NCI-H2081 (cell line): ENCODE measurements at places on chromosomes 2 and 18.

DNA sequence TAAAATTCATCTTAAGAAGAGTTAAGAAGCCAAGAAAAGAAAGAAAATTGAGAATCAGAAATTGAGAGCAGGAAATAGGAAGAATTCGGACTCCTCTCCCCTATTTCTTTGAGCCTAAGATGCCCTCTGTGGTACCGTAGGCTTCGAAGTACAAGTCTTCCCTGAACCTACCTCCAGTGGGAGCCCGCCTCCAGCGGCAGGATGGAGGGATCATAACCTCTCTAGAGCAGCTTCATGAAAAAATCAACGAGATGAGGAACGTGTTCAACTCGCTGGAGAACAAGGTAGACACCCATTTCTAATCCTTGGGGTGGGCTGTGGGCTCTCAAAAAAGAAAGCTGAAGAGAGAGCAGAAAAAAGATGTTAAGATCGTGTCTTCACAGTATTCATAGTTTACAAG, 36.3 kb downstream of the ARHGEF33 start:
- DNase-seq: no peak

DNA sequence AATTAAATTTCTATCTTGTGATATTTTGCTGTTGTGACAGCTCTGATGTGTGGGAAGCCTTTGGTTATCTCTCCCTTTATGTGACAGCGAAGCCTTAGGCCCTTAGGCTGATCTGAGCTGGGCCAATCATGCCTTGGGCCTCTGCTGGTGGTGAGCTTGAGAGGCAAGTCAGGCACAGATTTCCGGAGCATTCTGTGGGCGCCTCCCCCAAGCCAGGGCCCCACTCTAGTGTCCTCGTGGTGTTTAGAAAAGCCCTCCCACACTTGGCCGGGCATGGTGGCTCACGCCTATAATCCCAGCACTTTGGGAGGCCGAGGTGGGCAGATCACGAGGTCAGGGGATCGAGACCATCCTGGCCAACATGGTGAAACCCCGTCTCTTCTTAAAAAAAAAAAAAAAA, 239.8 kb downstream of the SH3RF3 start:
- no peak for DNase-seq

DNA sequence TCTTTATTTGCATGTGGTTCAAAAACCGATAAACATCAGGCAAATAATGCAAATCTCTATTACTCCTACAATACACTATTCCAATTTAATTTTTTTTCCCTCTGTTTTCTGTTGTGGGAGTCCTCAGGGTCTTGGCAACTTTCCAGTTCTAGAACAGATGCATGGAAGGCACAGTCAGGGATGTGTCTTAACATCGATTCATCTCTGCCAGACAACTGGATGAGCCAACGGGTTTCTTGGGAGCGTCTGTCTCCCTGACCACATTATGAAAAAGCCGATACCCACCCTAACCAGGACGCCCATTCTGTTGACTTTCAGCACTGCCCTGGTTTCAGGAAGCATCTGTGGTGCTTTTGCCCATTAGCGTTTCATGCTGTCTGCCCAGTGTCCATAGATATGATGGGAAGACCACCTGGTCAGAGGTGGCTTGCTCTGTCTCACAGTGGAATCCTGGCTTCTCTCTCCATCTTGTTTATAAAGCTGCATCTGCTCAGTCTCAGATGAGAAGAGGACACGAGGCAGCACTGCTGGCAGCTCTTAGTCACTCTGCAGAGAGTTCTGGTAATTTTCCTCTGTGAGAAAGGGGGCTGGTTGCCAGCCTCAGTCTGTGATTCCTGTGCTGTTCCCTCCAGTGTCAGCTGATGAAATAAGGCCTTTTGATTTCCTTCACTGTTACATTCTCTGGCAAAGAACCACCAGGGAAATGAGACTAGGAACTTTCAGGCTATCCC, 57.9 kb upstream of the KCNE4 start:
- DNase-seq: no peak

DNA sequence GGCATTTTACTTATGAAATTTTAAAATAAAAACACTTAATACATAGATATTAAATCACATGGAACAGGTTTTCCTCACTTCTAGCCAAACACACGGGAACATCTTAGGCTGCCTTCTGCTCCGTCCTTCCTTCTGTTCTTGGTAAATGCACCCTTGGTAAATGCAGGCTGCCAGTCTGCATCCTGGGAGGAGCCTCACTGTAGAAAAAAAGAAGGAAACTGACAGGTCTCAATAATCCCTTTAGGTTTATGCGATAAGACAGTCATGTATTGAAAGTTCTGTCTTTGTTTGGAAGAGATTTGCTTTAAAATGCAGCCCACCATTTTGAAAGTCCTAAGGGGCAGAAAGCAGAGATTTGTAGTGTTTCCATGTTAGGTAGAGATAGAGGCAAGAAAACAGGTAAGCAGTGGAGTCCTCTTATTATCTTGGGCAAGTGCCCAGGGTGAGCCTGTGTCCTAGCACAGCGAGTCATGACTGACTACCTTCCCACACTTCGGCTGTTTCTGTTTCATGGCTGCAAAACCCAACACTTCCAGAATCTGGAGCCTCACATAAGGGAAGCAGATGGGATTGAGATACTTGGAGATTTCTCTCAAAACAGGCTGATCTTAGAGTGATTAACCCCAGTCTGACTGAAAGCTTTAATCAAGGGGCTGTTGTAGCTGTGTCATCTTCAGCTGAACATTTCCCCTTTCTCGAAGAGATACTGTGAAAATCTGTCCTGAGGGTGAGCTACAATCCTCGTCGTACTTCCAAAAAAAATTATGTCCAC, 131.4 kb upstream of the MAP3K20 start:
- DNase-seq: no peak

DNA sequence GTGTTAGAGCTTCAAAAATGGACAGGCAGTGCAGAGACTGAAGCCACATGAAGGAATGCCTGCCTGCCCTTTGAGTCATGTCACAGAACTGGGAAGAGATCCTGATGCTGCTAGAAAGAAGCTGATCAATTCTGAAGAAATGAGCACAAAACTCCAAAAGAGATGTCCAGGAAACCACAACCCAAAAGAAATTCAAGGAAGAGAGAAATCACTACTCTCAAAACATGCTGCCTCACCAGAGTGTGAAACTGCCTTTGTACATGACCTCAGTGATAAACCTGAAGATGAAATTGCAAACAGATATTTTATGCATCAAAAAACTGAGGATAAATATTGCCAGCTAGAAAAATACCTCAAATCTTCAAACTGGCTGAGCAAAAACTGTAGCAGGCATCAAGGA, 20.5 kb downstream of the USP40 start:
- no peak for DNase-seq

DNA sequence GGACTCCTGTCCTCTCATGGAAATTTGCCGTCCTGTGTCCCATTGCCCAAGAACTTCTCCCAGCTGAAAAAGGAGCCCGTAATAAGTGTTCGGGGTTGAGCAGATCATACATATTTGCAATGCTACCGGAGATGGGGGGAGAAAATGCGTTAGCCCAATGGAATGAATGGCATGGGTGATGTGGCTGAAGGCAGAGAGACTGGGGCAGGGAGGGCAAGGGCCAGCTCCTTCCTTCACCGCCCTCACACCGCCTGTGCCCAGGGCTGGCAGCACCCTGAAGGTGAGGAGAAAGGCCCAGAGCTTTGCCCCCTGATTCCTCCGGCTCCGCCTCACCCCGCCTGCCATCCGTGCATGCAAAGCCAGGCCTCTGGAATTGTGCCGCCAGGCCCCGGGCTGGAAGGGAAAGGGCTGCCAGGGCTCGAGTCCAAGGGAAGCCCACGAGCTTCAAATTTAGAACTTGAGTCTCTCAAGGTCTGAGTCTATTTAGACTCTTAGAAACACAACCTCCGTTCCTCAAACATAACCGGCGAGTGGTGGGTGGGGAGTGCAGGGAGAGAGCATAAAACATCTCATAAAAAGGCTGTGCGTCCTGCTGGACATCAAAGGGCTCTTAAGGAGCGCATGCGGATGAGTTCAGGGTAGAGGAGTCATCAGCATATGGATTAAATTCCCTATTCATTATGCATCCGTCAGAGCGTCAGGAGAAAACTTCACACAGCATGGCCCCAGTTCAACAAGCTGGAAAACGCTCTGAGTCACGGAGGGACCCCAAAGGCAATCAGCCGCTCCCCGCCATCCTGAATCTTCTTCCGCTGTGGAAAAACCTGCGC, 121.7 kb upstream of the GLI2 start:
- no peak for DNase-seq

DNA sequence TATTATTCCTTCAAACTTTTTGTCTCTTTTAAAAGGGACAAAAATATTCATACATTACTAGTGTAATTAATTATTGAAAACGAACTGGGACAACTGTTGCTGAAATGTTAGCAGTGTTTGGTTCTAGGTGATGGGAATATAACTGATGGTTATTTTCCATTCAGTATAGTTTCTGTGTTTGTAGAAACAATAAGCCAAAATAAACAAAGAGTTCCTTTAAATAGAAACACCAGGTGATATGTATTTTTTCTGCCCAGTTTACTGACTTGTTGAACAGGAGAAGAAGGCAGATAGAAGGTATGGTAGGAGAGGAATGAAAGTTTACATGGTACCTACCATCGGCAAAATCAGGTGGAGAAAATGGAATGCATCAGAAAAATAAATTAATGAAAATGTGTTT, 74.2 kb downstream of the LYPD6B start:
- DNase-seq: peak; percentile 14

- DNase-seq: no peak
Observed at GRCh38 chr2:186884587-186884986, 35.6 kb upstream of the ZSWIM2 start.

DNA sequence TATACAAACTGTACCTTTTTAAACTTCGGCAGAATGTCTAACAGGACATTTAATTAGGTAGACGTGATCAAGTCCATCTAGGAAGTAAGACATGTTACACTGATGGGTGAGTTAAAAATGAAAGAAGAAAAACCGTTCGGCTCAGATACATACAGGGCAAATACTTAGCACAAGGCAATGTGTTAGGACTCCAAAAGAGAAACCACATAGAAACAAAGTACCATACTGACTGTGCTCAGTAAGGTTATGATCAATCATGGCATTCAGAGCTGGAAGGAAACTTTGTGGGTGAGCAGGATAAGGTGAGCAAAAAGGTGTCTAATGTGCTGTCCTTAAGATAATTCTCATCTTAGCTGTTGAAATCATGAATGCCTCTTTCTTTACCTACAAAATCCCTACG, 211.9 kb downstream of the STK39 start:
- DNase-seq: no peak

DNA sequence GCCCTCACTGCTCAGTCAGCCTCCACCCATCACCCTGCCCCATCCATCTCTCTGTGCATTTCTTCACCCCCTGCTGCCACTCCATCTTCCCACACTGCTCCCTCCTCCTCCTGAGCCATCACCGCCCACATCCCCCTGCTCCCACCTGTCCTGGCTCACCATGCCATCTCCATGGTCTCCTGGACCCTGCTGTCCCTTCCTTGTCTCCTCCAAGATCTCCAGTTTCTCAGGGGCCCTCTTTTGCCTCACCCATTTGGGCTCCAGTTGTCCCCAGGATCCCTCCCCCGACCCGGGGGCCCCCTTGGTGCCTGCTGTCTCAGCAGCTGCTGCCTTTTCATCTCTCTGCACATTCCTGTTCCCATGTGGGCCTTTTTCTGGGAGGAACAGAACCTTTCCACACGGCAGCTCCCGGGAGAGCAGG, 10.6 kb downstream of the SPEG start:
- no peak for DNase-seq

- DNase-seq: no peak
Observed at GRCh38 chr2:74924463-74925265, 33.8 kb upstream of the POLE4 start.

DNA sequence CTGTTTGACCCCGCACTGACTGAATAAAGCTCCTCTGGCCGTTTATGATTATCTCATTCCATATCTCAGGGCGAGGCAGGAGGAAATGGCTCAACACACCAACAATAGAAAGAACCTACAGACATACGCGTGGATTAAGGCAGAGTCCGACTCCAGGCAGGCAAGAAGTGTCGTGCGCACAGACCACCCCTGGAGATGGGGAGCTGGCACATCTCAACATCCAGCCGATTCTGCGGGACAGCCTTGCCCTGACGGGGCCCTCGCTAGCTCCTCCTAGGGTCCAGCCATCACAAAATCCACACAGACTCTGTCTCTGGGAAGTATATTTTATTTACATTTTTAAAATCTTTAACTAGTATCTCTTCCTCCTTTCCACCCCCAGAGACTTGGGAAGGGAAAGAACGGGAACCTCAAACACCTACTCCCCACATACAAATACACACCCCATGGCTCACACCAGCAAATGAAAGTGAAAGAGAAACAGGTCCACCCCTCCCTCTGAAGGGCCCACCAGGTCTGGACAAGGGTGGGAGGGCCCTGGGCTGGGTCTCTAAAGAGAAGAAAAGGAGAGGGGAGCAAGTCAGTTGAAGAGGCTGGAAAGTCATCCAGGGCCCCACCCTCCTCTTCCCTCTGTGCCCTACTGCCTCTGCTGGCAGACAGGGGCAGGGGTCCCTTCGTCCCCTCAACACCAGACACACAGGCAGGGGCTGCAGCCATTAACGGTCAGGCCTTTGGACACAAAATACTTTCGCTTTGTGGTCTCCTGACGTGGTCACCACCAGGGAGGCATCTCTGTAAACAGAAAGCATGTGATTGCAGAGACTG, 3.2 kb downstream of the GPBAR1 start:
- no peak for DNase-seq

DNA sequence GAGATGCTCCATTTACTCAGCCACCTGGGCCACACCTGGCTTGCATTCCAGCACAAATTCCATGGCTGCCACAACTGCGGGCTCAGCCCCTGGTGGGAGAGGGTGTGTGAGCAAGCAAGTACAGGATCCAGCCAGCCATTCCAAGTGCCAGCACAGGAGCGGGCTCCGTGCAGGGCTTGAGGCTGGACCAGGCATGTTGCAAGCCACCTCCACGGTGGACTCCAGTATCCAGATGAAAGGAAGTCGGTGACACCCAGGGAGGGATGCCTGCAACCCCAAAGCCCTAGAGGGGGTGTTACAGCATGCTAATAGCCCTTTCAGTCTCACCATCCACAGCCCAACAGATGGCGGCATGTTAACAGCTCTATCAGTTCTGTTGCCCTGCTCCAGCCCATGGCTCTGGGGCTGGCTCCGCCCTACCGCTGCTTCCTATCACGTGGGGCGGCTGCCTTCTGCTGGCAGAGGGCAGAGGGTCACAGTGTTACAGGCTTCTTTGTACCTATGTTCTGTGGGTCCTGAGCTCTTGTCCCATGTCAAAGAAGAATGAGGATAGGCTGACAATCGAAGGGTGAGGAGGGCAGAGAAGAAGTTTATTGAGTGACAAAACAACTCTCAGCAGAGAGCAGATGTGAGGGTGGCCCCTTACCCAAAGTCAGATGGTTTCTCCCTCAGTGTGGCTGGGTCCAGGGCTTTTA, 11.7 kb upstream of the GORASP2 start:
- no peak for DNase-seq

GRCh38 chr2:58606799-58607198, 365.7 kb upstream of the FANCL start:
- DNase-seq: no peak

DNA sequence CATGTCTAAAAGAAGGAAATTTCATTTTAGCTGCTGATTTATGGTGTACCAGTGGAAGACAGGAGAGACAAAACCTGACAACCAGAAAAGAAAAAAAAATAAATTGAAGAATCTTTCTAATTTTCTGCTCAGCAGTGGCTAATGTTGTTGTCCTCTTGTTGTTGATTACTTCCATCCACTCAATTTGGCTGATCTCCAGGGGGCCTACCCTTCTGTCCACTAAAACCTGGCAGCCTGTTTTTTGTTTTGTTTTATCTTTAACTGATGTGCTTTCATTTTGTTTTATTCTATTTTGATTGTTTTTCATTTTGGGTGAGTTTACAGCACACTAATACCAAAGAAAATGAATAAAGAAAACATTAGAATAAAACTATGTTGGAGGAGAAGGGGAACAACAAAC, 27.4 kb downstream of the TFPI start:
- no peak for DNase-seq

GRCh38 chr2:23449413-23449812, 64.4 kb downstream of the KLHL29 start:
- DNase-seq: no peak
